GF-D8 (cell line): ENCODE measurements at places on chromosomes 4 and X.
A peak's percentile ranks its signal among the peaks of the same experiment; 100 is the strongest.

DNA sequence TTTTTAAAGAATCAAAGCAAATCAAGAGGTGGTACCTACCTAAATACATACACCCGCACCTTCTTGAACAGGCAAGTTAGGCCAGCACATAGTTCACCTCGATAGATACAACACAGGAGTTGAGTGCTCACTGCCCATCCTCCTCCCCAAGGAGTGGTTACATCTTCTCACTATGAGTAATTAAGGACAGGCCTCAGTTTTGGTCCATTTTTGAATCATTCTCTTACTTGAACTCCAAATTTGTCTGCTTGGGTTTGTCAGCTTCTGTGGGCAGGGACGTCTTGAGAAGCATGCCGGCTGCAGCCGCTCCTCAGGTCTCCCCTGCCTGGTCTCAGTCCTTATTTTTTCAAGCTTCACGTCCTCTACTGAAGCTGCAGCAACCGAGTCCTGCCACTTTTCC, 190.6 kb upstream of the RBPJ start:
- no peak for DNase-seq

- DNase-seq = no peak
Observed at GRCh38 chr4:13627178-13627605, 333 bp downstream of the BOD1L1 start.

- DNase-seq = no peak
Observed at GRCh38 chr4:106258145-106259045, 57.6 kb downstream of the TBCK start.

GRCh38 chr4:148986951-148987350, 544.7 kb upstream of the NR3C2 start:
- DNase-seq = no peak

DNA sequence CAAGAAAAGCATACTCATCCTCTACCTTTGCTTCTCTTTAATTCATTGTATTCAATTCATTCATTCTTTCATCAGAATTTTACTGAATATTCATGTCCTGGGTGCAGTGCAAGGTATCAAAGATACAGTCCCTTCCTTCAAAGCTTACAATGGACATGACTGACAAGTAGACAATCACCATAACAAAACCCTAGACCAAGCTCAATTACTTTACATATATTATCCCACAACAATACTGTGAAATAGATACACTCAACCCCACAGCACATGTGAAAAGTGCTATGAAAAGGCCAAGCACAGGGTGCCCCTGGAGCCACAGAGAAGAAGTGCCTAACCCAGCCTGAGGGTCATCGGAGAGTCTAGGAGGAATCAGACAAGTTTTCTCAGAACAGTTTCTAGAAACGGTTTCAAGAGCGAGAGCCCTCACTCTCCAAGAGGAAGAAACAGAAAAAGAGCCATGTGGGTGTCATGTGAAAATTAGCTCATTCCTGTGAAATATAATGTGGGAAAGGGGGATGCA, 15.3 kb downstream of the AMBN start:
- DNase-seq = no peak

DNA sequence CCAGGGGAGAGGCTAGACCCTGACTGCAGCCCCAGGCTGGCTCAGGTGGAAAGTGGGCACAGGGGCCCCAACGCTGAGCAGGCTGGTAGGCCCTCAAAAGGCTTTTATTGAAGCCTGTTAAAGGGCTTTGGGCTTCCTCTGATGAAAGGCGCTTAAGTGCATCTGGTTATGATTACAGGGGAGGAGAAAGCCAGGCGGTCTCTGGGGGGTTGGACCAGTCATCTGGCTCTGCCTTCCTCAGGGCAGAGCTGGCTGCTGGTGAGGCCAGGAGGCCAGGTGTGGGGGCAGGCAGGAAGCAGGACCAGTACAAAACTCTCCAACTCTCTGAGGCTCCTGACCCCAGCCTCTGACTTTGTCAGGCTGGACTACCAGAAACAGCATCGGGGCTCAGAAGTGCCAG, 68.8 kb upstream of the BCOR start:
- no peak for DNase-seq

DNA sequence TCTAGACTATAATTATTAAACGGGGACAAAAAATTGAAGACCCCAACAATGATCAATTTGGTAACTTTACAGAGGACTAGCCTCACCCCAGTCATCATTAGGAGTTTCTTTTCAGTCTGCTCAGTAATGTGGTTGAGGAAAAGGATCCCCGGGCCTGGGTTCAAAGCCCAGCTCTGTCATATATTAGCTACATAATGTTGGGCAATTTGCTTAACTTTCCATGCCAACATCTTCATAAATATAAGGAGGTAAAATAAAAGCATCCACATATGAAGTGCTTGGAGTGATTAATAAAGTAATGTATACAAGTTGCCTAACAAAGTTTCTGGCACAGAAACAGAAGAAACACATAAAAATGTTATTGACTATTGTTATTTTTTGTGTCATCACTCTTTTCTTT, 53.4 kb upstream of the ANTXR2 start:
- DNase-seq = no peak

GRCh38 chr4:33064238-33064637, 2344.1 kb downstream of the PCDH7 start:
- DNase-seq = no peak

GRCh38 chr4:113349430-113349829, 300.0 kb downstream of the ANK2 start:
- peak; percentile 17 for DNase-seq

DNA sequence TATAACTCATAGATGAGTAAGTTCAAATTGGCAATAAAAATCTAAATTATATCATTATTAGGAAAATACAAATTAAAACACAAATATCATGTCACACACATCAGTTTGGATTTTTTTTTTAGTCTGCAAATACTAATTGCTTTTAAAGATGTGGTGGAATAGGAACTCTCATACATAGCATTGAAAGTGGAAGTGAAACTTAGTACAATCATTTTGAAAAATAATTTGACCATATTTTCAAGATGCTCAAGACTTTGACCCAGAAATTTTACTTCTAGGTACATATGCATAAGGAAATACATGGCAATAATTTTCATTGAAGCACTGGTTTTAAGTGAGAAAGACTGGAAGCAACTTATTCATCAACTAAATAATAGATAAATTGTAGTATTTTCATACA, 147.5 kb upstream of the SMIM31 start:
- DNase-seq = no peak

- DNase-seq = no peak
Observed at GRCh38 chrX:41209853-41210252, 124.1 kb upstream of the DDX3X start.

GRCh38 chrX:152895724-152896420, 2.0 kb upstream of the ZNF185 start:
- no peak for DNase-seq

DNA sequence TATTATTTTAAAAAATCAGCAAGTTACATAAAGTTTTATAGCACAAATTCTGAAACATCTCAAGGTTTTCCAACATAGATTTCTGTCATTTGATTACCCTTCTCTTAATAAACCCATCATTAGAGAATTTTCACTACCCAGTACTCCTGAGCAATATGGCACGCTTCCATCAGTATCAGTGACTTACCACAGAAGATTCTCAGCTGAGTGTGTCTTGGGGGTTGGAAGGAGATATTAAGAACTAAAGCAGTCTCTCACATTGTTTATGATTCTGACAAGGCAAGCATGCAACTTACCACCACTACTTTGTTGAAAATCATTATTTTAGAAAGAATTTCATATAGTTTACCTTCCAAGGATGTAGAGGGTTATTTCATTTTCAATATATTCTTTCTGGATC, 67.7 kb downstream of the INPP4B start:
- no peak for DNase-seq

DNA sequence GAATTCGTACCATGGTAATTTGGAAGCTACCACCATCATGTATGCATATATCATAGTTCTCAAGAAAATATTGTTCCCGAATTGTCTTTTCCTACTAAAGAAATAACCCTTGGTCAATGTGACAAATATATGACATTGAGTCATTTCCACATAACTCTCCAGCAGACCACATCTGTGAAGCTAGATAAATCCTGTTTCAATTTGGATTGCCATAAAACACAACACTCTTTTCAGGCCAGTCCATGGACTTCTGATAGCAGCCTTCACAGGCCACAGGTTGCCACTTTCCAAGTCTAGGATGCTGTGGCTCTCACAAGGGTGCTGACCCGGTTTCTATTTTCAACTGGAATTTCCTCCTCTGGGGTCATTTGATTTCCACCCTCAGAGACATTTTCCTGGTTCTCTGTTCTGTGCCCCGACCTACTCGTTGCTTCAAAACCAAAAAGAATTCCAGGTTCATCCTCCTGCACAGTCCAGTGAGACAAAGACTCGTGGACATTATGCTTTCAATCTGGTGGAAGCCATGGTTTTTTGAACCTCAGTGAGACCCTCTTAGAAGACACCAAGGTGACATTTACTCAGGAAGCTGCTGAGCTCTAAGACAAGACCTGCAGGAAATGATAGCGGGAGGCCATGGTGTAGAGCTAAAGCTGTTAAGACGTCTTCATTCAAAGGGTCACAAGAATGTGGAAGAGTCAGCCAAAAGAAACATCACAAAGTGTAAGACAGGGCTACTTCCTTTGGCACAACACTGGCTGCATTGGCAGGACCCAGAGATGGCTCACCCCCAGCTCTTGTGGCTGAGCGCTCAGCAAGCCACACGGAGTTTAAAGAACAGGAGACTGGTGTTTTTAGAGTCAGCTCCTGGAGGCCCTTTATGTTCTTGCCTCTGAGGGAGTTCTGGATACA, 119.8 kb downstream of the AMELX start:
- DNase-seq = no peak
